Right kidney (tissue), 9 donors: ENCODE measurements at places on chromosomes 3 and 15.

DNA sequence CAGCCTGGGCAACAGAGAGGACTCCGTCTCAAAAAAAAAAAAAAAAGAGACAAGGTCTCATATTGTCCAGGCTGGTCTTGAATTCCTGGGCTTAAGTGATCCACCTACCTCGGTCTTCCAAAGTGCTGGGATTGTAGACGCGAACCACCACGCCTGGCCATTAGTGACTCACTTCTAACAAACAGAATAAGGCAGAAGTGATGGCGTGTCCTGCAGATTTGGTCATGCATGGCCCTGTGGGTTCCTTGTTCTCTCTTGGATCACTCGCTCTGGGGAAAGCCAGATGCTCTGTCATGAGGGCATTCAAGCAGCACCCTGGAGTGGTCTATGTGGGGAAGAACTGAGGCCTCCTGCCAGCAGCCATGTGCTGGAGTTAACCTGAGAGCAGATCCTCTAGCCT lies 27.4 kb upstream of the TJP1 start:
- no peak for DNase-seq

DNA sequence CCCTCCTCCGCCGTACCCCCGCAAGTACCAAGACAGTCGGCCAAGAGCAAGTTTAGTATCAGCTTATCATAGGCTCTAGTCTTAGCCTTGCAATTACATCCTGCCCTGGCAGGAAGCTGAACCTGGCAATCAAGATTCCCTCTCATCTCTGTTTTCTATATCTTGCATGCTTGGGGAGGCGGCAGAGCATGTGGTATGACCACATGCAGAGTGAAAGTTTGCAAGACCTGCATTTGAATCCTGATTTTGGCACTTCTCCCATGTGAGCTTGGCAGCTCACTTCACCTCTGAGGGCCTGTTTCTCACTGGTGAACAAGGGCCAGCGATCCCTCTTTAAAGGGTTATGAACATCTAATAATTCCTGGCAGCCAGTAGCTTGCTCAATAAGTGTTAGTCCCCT lies 106.1 kb upstream of the FRMD4B start:
- DNase-seq = no peak

GRCh38 chr3:123072152-123072551 lies 5.3 kb downstream of the PDIA5 start:
- no peak for DNase-seq

DNA sequence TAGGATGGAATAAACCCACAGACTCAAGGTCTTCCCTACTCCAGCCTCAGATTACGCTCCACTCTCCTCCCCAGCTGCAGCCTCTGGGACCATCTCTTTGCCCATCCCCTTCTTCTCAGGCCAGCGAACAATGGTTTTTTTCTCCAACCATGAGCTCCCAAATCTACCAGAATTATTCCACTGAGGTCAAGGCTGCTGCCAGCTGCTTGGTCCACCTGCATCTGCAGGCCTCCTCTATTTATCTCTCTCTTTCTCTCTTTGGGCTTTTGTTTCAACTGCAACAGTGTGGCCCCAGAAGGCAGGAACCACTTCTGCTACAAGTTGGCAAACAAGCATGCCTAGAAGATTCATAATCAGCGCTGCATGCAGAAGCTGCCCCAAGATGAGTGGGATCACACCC lies 19.1 kb downstream of the CHRM5 start:
- no peak for DNase-seq

DNA sequence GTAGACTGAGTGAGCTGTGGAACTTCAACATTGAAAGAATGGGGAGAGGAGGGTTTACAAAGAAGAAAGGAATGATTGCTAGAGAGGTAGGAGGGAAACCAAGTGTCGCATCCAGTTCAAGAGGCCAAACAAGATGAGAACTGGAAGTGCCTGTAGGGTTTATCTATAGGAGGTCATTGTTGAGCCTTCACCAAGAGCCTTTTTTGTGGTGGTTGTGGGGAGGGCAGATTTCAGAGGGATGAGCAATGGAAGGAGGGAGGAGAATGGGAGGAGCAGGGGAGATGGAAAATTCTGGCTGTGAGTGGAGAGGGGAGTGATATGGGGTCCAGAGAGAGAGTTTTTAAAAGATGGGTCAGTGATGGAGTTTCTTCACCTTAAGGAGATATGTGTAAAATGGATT lies 8.5 kb downstream of the PDIA5 start:
- DNase-seq = no peak

- no peak for DNase-seq
Observed at GRCh38 chr3:127791221-127791913, 30.9 kb downstream of the MGLL start.

DNA sequence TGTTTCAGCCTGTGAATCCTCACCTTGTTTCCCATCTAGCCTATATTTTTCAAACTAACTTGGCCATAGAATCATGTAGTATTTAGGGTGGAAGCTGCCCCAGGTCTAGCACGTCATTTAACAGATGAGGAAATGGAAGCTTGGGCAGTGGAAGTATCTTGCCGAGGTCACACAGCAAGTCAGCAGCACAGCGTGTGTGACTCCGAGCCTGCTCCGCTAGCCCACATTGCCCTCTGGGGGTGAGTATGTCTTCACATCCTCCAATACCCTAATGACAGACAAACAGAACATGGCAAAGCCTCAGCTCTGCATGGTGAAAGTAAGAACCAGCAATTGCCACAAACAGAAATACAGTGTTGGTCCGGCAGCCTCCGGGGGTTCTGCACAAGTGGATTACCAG lies 2.2 kb upstream of the CCR5 start:
- no peak for DNase-seq

GRCh38 chr3:52721002-52721729 lies 15.3 kb downstream of the SPCS1 start:
- DNase-seq = no peak

DNA sequence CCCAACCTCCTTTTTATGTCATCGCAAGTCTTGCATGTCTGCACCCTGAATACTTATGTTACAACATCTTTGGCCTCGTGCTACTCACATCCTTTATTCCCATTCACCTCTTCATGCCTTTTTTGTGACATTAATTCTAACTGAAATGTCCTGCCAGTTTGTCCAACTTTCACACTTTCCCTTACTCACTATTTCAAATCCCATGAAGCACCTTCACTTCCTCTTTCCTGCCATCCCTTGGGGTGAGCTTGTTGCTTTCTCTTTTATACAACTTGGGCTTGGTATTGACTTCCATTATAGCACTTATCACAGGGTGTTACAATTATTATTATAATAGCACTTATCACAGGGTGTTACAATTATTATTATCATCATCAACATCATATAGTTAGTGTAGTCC lies 496.3 kb downstream of the NLGN1 start:
- no peak for DNase-seq

- no peak for DNase-seq
Observed at GRCh38 chr15:94297558-94297957, 66.2 kb downstream of the MCTP2 start.

GRCh38 chr15:51223771-51224229 lies 114.6 kb downstream of the CYP19A1 start:
- no peak for DNase-seq

- DNase-seq = no peak
Observed at GRCh38 chr15:67753891-67754290, 71.4 kb upstream of the SKOR1 start.

GRCh38 chr15:52765785-52766184 lies 24.4 kb downstream of the ONECUT1 start:
- no peak for DNase-seq

DNA sequence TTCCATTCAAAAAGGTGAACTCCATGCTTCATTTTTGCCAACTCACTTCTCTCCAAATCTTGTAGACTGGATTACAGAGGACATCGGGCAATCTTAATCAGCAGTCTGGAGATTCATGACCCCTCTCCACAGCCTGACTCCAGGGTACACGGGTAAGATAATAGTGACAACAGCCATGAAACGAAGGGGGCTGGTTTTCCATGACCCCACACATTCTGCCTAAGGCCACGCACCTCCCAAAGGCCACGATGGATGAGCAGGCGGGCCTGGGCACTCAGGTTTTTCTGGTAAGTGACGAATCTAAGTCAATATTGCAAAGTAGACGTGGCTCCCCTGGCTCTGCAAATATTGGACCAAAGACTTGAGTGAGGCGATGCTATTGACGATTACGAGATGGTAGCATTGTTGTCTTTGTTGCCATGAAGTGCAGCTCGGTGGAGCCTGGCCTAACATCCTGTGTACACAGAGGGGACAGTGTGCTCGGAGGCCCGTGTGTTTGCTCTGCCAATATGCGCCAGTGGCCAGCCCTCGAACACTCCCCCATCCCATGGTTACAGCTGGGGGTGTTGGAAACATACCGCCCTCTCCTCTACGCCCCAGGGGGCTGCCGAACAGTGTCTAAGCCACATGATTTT lies 119.1 kb downstream of the OPA1 start:
- no peak for DNase-seq

GRCh38 chr15:35244227-35244626 lies 159.1 kb upstream of the NANOGP8 start:
- DNase-seq = no peak

GRCh38 chr3:102457644-102458043 lies 22.8 kb downstream of the ZPLD1 start:
- no peak for DNase-seq

GRCh38 chr15:99981839-99982658 lies 248.8 kb upstream of the LYSMD4 start:
- DNase-seq = no peak

GRCh38 chr3:45088543-45089358 lies 57.4 kb downstream of the CDCP1 start:
- DNase-seq = no peak

DNA sequence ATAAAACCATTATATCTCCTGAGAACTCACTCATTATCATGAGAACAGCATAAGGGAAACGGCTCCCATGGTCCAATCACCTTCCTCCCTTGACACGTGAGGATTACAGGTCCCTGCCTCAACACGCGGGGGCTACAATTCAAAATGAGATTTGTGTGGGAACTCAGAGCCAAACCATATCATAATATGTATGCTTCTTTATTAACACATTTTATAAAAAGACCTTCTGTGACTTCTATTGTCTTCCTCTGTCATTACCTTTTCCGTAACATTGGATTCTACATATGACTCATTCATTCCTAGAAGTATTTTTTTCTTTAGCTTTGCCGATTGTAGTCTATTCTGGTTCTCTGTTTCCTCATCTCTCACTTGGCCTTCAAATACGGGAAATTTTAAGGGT lies 267.2 kb upstream of the ROBO1 start:
- DNase-seq = no peak

DNA sequence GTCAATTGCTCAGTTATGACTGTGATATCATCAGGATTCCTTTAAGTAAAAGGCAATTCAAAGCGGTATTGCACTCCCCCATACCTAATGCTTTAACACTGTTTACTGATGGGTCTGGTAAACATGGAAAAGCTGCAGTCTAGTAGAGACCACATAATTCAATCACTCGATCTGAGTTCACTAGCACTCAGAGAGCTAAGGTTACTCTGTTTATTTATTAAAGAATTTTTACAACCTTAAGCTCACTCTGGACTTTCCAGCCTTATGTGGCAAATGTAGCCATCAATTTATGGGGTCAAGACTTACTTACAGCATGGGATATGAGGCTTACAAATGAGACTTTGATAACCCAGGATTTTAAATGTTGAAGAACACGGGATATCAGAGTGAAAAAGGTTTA lies 18.4 kb upstream of the CCR2 start:
- no peak for DNase-seq
